ENCODE measurements at places on chromosomes 3 and 15. TPM values are rescaled to one million over a fixed set of nuclear protein-coding genes. Genes with fewer than 3 reads are reported as not detected.

GUCA1C gene
- total RNA-seq = not detected

LAMB2 gene
- total RNA-seq = 47.6 TPM

CCDC191 gene
- 6.6 TPM for total RNA-seq

SENP7 gene
- total RNA-seq = 107 TPM

SLC24A5 gene
- not detected for total RNA-seq

TTLL13 gene
- 0.31 TPM for total RNA-seq

TMCO5A gene
- not detected for total RNA-seq

PLD1 gene
- 6.6 TPM for total RNA-seq

ATP8B4 gene
- 6.6 TPM for total RNA-seq

C3orf33 gene
- total RNA-seq = 12.3 TPM
